Activated naive CD8-positive, alpha-beta T cell treated with anti-CD3 and anti-CD28 coated beads, Interleukin-2, amount 50 U/mL, for 16 hours (primary cell): ENCODE measurements at places on chromosomes 3 and 15.

- no peak for DNase-seq
These were observed 72.3 kb upstream of the GAP43 start for GRCh38 chr3:115551016-115551415.

DNA sequence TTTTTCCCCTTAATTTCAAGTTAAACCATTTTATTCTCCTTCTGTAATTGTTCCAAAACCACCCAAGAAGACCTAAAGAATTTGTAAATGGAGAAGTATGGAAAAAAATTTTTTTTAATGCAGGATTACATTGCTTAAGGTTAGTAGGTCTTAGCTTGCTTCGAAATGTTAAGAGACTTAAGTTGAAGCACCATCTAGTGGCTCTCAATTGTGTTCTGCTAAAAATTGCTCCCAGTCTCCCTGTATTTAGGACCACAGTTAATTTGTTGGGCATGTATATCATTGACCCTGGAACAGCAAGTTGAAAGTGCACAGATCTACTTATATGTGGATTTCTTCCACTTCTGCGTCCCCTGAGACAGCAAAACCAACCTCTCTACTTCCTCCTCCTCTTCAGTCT is 32.4 kb downstream of the CD200R1L start:
- no peak for DNase-seq

- no peak for DNase-seq
These were observed 245.5 kb downstream of the EPHB1 start for GRCh38 chr3:135040321-135041240.

GRCh38 chr15:82047453-82048400 is 1.9 kb upstream of the MEX3B start:
- no peak for DNase-seq

GRCh38 chr3:128073807-128074206 is 21.6 kb downstream of the SEC61A1 start:
- DNase-seq: no peak

DNA sequence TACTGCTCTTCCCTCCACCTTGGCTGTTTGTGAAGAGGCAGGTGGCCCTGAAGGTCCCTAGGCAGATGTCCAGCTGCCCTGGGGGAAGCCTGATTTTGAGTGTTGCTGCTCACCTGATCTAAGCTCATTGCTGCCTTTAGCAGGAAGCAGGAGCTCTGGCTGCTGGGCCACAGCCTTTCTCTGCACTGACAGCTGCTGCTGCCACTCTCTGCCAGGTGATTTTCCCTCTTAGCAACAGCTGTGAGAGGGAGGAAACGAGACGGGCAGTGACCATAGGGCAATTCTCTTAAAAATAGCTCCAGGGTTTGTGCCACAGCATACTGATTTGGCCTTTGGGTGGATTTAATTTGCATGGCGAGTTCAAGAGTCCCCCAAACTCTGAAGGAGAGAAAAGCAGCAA is 415.8 kb upstream of the SEMA6D start:
- DNase-seq: no peak

DNA sequence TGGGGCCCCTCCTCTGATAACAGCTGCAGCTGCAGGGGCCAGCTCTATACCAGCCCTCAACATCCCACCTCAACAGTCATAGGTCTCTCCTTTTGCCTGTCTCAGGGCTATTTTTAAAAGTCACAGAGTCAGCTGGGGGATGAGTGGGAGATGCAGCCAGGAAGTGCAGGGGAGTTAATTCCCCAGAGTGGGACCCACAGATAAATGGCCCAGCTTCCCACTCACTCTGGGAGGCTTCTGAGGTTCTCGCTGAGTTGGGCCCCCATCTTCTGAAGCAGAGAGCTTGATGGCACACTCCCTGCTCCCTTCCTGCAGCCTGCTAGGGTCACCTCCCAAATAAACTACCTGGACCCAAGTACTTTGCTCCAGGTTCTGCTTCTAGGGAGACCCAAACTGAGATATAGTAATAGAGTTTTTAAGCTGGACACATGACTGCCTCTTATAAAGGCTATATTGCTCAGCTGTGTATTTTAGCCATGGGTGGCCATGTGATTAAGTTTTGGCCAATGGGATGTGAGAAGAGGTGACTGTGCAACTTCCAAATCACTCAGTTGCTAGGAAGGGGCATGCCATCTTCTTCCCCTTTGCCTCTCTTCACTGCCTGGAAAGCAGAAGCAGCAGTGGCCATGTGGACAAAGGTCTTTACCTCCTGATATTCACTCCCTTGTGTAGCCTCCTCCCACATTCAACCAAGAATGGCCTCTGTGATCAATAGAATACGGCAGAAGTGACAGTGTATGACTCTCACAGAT is 15.5 kb upstream of the VIPR1 start:
- no peak for DNase-seq

GRCh38 chr3:73228437-73228836 is 167.0 kb downstream of the EBLN2 start:
- no peak for DNase-seq
